Right ventricle myocardium superior (tissue), 1 donor: ENCODE measurements at places on chromosomes 5 and 9. TPM values are rescaled to one million over a fixed set of nuclear protein-coding genes. Genes with fewer than 3 reads are reported as not detected.

DNA sequence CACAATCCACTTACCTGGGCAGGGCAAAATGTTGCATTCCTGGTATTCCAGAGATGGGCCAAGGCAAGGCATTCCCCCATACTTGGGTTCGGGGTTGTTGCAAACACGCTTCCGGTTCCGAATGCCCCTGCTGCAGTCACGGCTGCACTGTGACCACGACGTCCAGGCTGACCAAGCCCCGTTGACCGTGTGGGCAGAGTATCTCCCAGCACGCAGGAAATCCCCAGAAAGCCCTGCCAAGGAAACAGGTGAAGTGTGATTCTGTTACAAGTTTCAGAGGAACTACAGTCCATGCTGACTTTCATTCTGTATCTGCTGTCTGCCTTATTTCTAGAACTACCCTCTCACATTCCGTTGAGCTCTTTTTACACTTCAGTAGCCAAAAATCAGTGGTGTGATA is 483.0 kb downstream of the SEMA5A start:
- no peak for DNase-seq

- no peak for DNase-seq
Observed at GRCh38 chr5:4129523-4129922, 533.9 kb downstream of the IRX1 start.

DNA sequence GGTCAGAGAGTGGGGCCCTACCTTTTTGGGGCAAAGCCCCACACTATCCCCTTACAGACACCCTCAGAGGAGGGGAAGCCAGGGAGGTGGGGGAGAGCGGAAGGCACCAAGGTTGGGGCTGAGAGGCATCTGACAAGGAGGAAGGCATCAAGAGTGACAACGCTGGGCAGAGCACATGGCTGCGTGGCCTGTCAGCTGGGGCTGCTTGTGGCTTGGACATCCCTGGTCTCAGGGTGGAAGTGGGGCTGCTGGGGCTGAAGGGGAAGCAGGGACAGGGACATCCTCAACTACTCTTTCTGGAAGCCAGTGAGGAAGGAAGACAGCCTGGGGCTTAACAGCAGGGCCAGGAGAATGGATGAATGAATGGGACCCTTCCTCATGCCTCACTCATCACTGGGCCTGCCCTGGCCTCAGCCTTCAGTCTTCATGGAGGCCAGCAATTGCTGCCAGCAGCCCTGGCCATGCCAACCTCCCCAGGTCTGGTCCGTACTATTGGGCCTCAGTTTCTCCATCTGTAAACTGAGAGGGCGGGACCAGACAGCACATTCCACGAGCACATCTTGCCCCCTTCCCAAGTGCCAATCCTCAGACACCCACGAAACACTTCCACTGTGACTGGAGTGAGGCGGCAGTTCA is 993 bp upstream of the RALGDS start:
- DNase-seq: no peak

PRSS3 gene
- not detected for total RNA-seq

MACIR gene
- total RNA-seq: 3.9 TPM

DNA sequence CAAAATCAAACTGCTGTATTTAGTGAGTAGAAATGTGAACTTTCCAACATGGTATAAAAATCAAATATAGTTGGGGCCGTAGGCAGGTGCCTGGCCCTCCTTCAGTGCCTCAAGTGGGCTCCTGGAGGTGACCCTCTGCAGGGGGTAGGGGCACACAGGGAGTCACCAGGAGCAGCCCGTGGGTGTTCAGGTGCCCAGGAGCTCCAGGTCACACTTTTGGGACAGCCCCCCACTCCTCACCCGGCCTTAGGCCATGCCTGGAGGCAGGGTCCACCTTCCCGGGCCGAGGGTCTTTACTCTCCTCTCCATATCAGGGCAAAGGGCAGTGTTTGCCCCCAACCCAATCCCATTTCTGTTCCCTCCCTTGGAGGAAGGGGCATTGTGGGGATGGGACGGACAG is 108.0 kb upstream of the MTAP start:
- DNase-seq: no peak

GRCh38 chr9:28951945-28952344 is 1378.7 kb upstream of the C9orf72 start:
- no peak for DNase-seq

DNA sequence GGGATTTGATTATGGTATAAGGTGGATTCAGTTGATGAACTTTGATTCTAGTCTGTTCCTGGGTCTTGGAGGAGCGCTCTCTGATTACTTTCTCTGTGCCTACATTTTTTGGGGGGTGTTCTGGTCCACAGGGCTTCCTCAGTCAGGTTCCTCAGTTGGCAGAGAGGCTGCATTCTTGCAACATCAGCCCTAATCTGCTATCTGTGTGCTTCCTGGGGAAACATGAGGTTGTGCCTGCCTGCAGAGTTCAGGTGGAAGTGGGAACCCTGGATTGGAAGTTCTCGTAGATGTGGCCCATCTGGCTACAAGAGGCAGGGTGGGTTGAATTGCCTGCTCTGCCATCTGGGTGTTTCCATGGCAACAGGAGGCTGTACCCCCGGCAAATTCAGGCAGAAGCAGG is 24.5 kb downstream of the POLK start:
- DNase-seq: no peak
